ENCODE measurements at places on chromosomes 11 and 22.
A peak's percentile ranks its signal among the peaks of the same experiment; 100 is the strongest.

DNA sequence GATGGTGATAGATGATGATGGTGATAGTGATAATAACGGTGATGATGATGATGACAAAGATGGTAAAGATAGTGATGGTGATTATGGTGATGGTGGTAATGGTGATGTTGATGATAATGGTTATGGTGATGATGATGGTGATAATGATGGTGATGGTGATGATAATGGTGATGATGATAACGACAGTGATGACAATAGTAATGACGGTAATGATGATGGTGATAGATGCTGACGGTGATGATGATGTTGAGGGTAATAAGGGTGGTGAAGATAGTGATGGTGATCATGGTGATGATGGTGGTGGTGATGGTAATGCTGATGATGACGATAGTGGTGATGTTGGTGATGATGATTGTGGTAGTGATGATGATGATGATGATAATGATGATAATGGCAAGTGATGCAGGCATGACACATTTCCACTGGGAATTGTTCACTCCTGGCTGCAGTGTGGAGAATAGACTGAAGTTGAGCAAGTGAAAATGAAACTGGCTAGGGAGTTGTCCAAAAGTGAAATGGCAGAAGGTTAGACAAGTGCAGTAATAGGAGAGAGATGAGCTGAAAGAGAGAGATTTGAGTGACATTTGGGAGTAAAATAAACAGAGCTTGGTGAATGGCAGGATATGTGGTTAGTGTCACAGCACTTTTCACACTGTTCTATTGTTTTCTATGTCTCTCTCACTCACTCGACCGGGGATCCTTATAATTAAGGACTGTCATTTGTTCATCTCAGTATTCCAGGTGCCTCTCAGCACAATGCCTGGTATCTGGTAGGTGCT, 992.5 kb downstream of the OPCML start:
- DNase-seq: no peak

GRCh38 chr22:36767035-36767775, 8.7 kb downstream of the IFT27 start:
- DNase-seq: no peak

DNA sequence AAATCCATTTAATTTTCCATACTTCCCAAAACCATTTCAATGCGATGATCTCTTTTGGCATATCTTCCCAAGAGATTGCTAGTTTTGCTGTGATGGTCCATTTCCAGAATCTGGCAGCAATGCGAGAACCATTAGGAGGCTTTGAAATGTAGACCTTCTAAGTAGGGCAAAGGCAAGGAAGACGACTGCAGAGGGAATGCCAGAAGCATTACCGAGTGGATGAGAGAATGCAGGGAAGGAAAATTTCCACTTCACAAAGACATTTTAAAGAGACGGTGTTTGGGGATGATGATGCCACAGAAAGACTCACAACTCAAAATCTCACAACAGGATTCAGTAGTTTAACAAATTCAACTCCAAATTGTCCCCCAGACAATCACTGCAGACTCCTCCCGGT, 471 bp upstream of the CEP126 start:
- no peak for DNase-seq

DNA sequence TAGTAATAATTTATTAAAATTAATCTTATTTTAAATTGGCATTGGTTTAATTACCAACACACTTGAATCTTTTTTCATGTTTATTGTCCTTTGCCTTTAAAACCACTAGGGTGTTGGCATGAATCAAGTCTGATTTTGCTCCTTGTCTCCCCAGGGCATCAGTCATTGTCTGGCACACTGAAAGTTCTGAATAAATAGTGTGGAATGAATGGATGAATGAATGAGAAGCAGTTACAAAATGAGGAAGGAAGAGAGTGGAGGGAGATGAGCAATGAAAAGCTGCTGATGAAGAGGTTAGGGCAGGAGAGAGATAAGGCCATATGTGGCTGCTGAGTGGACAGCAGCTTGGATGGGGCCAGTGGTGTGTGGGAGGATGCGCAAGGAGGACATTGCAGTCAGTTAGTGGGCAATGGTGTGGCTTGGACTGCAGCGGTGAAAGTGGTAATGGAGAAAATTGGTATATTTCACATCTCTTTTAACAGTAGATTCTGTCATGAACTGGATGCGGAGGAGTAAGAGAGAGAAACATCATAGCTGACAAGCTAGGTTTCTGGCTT, 132.0 kb downstream of the SPON1 start:
- no peak for DNase-seq

DNA sequence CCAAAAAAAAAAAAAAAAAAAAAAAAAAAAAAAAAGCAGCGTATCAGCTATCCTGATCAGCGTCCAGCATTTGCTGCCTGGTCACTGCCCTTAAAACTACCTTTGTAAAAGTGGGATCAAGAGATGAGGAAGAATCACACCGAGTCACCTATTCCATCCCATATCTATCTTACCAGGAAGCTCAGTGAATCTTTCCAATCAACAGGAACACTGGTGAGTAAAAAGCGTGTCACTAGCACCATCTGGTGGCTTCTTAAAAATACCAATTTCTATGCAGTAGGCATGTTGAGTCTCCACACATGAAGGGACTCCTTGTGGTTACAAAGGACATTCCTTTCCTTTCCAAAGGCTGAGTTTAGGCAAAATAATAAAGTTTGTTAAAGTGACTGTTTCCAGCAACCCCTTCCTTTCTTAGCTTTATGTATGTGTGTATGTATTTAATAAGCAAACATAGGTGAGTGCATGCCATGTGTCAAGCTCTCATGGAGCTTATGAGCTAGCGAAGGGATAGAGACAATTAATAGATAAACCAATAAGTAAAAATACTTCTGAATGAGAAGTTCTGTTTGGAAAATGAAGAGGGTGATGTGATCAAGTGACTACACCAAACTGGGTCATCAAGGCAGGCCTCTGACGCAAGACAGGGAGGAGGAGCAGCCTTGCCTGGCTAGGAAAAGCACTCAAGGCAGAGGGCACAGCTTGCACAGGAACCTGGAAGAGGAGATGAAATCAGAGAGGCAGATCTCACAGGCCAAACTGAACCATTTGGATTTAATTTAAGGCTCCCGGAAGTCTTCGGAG, 13.9 kb upstream of the TP53AIP1 start:
- DNase-seq: peak; percentile 66

DNA sequence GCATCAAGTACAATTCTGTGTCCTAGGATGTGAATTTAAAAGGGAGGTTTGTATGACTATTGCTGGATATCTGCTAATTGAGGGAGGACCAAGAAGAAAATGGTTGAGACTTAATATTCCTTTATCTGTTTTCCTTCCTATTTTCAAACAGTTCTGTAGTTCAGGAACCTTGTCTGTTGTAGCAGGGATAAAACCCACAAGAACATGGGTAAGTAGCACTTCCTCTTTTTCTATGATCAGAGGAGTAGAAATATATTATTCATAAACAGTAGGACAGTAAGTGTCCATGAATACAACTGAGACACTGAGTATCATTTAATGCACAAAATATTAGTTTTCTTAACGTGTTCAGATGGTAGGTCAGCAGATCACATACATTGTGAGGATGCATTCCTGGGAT, 7.6 kb downstream of the MS4A3 start:
- DNase-seq: no peak
